ENCODE measurements at places on chromosomes 11 and 22.

DNA sequence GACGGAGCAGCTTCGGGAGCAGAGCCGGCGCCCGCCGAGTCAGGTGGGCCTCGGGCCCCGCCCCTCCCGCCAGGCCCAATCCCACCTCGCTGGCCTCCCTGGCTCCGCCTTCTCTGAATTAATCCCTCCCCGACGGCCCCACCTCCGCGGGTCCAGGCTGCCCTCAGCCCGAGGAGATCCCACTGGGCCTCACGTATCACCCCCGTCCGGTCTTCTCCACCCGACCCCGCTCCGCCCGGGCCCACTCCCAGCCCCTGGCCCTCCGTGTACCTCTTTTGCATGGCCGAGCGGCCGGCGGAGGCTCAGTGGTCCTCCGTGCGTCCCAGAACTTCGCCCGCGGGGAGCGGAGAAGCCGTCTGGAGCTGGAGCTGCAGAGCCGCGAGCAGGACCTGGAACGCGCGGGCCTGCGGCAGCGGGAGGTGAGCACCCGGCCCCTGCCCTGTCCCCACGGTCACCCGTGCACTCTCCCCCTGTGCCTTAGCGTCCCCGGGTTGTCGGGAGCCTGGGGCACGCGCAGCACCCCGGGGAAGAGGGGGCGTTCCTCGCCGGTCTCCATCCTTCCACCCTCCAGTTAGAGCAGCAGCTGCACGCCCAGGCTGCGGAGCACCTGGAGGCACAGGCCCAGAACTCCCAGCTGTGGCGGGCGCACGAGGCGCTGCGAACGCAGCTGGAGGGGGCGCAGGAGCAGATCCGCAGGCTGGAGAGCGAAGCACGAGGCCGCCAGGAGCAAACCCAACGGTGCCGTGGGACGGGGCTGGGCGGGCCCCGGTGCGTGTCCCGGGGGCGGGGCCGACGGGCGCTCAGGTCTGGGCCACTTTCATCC is 2.2 kb upstream of the CD151 start:
- no peak for DNase-seq

- DNase-seq, result no peak
Observed at GRCh38 chr22:47409539-47410275, 647.3 kb downstream of the TBC1D22A start.

- no peak for DNase-seq
Observed at GRCh38 chr11:57477507-57478189, 17.3 kb downstream of the RTN4RL2 start.

DNA sequence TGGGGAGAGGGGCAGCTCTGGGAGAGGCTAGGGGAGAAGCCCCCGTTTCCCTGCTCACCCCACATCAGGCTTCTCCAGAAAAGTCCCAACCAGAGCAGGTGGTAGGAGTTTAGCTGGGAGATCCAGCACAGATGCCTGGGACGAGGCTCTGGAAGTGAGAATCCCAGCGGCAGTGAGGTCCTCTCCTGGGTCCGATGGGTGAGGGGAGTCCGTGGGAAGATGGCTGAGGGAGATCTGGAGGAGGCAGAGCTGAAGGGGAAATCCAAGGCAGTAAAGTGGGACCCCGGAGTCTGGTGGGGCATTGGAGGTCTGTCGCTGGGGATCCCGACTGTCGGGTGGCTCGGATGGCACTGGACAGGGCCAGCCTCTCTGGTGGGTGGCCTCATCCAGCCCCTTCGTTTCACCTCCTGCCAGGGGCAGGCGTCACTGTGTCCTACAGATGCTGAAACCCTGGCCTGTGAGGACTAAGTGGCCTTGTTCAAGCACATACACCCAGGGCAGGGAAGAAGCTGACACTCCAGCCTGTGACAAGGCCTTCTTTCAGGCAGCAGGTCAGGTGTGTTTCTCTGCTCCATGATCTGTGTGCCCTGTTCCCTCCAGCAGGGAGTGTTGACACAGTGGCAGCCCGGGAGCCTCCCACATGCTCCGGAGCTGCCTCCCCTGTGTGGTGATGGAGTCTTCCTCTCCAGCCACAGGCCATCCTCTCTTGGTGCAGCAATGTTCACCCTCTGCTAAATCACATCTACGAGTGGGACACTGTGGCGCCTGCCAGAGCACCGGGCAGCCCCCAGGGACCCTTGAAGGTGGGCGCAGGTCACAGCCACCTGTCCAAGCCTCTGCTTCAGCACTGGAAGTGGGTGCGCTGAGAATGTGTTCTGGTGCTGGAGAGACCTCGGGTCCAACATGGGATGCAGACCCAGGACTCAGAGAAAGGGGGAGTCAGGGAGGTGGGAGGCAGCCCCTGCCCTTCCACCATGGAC is 850.8 kb downstream of the BRD1 start:
- no peak for DNase-seq

- peak; percentile 86 for DNase-seq
Observed at GRCh38 chr11:3840870-3841425, at the start of gene RHOG. RHOG (minus strand) TSS chr11:3840959; CDS start chr11:3828138, 12,821 bp downstream.

- no peak for DNase-seq
Observed at GRCh38 chr11:44424841-44425240, 114.9 kb upstream of the ALX4 start.

DNA sequence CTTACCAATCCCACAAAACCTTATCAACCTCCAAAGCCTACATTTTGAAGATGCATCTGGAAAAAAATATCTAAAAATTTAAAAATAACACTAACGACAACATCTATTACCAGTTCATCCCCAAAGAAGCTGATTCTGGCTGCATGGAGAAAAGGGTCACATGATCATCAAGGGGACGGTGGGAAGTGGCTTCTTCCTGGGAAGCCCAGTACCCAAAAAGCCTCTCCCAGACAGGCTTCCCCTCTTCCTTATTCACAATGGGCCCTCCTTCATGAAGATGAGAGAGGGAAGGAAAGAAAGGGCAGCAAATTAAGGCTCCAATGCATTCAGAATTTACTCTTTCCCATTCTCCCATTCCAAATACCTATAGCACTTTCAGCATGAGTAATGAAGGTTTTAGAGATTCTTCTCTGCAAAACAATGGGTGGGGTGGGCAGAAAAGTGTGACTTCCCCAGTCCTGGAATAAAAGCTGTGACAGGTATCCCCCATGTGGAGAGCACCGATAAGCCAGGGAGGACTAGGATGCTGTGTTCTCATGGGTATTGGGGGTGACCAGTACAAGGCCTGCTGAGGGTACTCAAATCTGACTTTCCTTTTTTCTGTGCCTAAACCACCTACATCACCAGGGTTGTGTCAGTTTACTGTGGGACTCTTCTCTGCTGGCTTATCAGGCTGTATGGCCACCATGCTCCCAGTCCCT is 88.2 kb downstream of the SIK3 start:
- no peak for DNase-seq

GRCh38 chr11:1335264-1335810 is 25.9 kb upstream of the TOLLIP start:
- DNase-seq, result no peak

- DNase-seq, result no peak
Observed at GRCh38 chr11:110878513-110878912, 166.3 kb upstream of the ARHGAP20 start.

DNA sequence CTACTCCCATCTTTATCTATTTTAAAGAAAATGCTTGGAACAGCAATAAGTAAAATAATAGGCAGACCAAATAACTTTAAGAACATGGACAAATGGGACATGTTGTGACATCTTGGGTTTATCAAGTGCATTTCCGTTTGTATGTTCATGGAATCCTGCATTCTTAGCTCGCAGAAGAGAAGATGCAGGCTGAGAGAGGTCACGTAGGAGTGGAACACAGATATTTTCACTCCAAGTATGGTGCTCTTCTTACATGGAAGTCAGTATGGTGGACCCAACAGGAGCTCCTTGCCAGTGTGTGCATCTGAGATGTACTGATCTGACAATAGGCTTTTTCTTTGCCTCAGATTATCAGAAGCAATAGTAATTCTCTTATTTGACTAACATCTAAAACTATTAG is 1.7 kb downstream of the E2F8 start:
- no peak for DNase-seq

DNA sequence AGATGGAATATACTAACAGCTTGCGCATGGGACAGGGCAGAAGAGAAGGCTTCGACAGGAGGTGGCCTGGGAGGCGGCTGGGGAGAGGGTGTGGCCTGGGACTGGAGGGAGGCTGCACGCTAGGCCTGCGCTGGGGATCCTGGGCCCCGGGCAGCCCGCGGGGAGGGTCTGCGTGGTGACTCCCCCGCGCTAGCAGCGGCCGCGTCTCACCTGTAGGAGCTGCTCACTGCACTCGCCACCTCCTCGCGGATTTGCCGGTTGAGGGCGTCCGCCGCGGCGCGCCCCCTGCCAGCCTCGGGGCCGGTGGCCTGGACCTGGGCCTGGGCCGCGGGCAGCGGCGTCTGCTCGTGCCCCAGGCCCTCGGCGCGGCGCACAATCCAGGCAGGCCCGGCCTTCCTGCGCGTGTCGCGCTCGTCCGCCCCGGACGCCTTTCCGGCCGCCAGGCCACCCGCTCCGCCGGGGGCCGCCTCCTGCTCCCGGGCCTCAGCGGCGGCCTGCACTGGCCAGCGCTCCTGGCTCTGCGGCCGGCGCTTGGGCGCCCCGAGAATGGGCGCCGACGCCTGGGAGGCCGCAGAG is 1.5 kb downstream of the MAP6 start:
- DNase-seq, result no peak

Data from HL-60 (cell line).